ENCODE measurements at places on chromosomes 6 and 20.

GRCh38 chr20:5491455-5491854 lies 174.7 kb upstream of the PROKR2 start:
- DNase-seq, result no peak

- DNase-seq, result no peak
These were observed 69.5 kb downstream of the CYP39A1 start for GRCh38 chr6:46583081-46583480.

- no peak for DNase-seq
These were observed 134.6 kb downstream of the GRM4 start for GRCh38 chr6:34011264-34011663.

DNA sequence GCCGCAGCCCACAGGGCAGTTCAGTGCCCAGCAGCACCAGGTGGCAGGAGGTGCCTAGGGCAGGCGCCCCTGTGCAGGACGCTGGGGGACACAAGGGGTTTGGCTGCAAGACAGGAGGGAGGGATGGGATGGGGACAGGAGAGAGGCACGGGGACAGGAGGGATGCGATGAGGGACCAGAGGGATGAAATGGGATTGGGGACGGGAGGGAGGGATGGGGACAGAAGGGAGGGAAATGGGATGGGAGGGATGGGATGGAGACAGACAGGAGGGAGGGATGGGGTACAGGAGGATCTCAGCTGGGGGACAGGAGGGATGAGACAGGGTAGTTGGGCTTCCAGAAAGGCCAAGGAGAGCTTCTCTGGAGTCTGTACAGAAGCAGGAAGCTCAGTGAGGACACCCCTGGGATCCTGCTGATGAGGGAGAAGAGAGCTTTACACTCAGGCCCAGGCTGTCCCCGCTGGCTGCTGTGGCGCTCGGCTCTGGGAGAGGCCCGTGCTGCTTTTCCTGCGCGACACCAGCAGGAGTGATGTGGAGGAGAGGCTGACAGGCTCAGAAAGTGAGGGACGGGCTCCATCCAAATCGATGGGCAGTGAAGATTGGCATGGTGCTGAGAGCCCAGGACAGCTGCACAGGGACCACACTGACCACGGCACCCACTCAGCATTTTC lies 400.8 kb downstream of the SMOC2 start:
- no peak for DNase-seq

GRCh38 chr20:497979-498378 lies 35.6 kb upstream of the TBC1D20 start:
- DNase-seq, result no peak

DNA sequence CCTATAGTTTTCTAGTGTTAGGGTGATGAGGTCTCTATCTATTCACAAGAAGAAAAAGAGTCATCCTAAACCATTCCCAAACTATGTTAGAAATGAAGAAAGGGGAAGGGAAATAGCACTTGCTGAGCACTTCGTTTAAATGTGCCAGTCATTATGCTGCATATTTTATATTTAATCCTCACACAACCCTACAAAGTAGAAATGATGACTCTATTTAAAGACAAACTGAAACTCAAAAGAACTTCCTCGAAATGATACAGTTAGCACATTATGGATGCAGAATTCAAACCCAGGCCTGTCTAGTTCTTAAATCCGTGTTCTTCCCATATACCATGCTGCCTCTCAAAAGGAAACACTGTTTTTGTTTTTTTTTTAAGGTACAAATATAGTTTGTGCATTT lies 174.6 kb downstream of the GMPR start:
- DNase-seq, result no peak

- no peak for DNase-seq
These were observed 218.9 kb upstream of the PLCB4 start for GRCh38 chr20:8849990-8850389.

DNA sequence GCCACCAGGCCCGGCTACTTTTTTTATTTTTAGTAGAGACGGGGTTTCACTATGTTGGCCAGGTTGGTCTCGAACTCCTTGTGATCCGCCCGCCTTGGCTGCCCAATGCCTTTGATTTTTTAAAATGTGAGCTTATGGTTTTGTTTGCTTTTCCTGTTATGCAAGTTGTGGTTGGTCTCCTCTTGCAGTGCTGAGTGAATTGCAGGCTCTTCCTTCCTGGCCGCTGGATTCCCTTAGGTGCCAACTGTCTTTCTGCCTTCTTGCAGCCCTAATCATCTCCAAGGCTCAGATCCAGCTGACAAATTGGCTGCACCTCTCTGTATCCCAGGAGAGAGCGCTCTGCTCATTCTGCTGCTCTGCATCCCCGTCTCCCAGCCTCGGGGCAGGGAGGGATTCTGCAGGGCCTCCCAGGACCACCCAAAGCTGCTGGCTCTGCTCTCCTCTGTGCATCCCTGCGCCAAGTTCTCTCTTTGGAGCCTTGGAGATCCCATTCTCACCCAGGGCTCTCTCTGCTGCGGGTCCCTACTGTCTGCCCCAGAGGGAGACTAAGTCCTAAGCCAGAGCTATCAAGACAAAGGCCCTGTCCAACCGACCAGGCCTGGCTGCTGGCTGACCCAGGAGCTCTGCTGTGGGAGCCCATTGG lies 14.1 kb upstream of the EMILIN3 start:
- no peak for DNase-seq

- DNase-seq, result peak; percentile 48
These were observed 41.2 kb upstream of the TMEM200A start for GRCh38 chr6:130324657-130325056.

- DNase-seq, result no peak
These were observed 66.9 kb downstream of the PHACTR2 start for GRCh38 chr6:143744551-143745165.

DNA sequence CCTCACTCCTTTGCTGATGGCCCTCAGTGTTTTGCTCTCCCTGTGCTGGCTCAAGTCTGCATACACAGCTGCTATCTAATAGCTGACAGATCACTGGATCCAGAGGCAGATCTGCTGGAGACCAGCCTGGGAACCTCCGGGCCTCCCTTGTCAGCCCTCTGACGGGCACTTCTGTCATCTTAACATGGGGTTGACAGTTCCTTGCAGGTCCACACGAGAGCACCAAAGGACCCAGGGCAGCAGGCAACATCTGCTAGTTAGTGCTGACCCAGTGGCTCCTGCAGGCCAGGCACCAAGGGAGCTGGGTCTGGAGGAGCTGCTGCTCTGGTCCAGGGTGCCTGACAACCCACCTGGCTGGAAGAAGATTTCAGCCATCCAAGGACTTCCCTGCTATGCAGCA lies 208.1 kb downstream of the UST start:
- no peak for DNase-seq

DNA sequence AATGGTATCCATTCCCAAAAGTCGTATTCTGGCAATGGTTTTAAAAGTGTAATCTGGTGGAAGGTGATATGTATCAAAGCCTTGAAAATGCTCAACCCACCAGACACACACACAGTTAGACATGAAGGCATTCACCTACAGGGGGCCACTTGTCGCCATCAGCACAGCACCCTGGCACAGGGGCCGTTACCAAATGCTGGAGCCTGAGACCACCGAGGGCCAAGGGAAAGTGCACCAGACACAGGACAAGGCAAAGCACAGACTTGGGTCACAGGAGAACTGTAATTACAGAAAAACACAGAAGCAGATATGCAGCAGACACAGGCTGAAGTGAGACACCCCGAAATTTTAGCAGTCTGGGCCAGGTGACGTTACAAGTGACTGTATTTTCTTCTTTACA lies 9.3 kb downstream of the TAF4 start:
- no peak for DNase-seq

DNA sequence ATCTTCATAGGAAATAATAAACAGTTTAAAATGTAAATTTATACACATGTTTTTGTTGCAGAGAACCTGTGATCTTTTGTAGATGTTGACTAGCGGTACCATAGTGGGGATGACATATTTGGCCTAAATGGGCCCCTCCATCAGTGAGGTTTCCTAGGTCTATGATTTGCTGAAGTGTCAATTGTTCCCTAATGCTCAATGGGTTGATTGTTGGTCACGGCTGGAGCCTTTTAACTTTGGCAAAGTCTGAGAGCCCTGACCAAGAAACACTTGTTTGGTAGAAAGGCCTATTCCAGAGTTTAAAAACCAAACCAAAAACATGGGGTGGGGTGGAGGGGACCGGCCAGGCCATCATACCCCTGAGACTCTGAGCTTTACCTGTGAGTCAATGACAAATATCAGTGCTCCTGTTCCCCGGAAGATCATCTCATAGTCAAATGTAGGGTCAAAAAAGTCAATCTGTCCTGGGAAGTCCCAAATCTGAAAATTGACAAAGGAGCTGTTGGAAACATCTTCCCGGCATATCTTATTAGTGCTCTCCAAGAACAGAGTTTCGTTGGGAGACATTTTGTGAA lies 25.1 kb downstream of the RRAGD start:
- DNase-seq, result no peak

DNA sequence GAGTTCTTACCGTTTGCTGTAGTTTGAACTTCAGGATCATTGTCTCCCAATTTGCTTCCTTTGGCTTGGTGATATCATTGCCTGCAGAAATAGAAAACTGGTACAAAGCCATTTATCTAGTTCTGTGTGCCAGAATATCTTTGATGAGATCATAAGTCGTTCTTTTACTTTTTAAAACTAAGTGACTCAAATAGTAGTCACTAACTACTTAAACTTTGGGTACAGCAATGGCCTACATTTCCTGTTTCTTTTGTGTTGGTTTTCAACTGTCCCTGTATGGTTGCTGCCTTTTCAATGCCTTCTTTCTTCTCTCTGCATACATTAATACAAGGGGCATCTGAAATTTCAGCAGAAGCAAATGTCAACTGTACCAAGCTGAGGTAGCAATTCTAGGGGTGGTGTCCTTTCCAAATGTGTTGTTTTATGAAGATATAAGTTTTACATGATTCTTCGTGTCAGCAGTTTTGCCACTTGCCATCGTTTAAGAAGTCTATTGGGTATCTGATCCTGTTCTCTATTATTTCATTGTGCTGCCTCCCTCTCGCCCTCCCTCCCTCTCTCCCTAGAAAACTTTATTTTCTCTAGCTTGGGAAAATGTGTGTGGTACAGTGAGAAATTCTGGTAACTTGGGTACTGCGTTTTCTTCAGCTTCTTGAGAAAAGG lies 238.5 kb downstream of the FARS2 start:
- DNase-seq, result no peak

GRCh38 chr20:24039196-24039595 lies 50.6 kb upstream of the GGTLC1 start:
- DNase-seq, result no peak

- DNase-seq, result no peak
These were observed 24.8 kb downstream of the SPACA1 start for GRCh38 chr6:88072462-88072861.

- DNase-seq, result no peak
These were observed 15.4 kb upstream of the SLC22A16 start for GRCh38 chr6:110491644-110492317.

- DNase-seq, result no peak
These were observed 50.9 kb upstream of the FAM184A start for GRCh38 chr6:119129148-119129967.

DNA sequence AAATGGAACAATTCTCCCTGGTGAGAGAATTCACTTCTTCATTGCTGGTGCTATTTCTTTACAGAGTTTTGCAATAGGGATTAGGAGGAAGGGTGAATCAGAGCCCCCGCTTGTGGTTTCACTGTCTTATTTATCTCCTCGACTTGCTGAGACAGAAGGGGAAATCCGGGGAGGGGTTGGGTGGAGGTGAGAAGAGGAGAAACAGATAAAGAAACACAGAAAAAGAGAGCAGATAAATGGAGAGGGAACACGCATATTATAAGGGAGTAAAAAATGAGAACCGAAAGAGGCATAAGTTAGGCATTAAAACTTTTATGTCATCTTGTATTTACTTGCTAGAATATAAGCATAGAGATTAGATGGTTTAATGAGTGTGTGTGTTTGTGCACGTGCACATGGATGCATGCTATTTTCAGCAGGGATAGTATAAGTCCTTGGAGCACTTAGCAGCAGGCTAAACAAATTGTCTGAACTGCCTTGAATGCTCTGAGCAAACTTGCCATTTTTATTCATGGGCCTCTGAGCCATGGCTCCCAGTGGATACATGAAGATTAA lies 105.0 kb downstream of the OLIG3 start:
- DNase-seq, result no peak

GRCh38 chr20:62032609-62033368 lies 32.9 kb downstream of the TAF4 start:
- no peak for DNase-seq

GRCh38 chr20:14616003-14616402 lies 278.6 kb upstream of the FLRT3 start:
- DNase-seq, result no peak

DNA sequence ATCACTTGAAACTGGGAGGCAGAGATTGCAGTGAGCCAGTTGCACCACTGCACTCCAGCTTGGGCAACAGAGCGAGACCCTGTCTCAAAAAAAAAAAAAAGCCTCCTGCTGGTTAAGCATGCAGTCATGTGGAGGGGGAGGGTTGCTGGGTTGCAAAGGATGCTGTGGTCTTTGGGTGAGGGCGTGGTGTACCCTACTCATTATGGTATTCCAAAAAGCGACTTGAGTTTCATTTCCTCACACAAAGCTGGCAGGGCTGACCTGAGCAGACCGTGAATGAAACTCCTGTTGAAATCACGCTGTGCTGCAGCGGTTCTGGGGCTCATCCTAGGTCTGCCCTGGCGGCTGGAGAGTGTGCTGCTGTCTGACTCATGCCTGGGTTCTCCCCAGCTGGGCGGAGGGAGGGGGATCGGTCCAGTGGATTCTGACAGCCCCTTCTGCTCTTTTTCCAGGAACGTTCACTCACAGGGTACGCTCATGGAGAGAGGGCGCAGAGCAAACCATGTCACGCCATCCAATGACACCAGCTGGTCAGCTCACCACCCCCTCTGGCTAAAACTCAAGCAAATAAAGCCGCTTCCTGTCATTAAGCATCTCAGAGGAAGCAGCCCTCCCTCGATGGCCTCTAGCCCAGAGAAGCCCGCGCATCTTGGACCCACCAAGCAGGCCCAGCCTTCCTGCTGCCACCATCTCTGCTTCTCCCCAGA lies 166.2 kb downstream of the SCML4 start:
- no peak for DNase-seq

DNA sequence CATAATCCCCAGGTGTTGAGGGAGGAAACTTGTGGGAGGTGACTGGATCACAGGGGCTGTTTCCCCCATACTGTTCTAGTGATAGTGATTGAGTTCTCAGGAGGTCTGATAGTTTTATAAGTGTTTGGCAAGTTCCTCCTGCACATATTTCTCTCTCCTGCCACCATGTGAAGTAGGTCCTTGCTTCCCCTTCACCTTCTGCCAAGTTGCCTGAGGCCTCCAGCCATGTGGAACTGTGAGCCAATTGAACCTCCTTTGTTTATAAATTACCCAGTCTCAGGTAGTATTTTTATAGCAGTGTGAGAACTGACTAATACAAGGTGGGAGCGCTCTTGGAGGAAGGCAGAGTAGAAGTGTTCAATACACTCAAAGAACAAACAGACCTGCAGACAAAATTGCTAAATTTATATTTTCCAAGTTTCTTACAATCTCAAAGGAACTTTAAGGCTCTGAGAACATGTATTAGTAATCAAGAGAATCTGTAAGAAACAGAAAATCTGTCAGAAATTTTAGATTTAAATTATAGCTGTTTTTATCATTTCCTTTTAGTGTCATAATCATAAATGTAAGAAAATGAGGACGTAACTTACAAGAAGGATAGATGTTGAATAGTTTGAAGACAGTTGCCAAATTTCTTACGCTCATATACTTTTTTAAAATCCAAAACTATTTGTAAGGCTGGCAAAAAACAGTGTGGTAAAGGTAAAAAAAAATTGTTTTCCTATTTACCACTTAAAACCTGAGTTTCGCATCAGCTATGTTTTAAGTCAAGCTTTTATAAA lies 77.7 kb downstream of the ASCC3 start:
- no peak for DNase-seq
